ENCODE measurements at places on chromosomes 16 and 17.

GRCh38 chr16:69048328-69049120, 56.9 kb upstream of the HAS3 start:
- no peak for DNase-seq

DNA sequence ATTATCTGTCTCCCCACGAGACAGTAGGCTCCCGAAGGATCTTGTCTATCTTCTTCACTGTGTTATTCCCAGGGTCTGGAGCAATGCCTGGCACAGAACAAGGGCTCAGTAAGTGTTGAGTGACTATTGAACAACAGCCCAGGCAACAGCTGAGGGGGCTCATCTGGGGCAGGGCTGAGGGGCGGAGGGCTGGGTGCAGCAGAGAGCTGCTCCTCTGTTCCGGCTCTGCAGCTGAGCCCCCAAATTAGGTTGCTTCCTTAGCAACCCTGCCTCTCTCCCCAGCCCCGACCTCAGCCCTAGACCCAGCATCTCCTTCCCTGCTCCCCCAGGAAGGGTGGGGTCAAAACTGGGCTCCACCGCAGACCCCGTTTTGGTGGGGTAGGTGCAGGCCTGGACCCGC, 32.2 kb downstream of the ITGAE start:
- no peak for DNase-seq

DNA sequence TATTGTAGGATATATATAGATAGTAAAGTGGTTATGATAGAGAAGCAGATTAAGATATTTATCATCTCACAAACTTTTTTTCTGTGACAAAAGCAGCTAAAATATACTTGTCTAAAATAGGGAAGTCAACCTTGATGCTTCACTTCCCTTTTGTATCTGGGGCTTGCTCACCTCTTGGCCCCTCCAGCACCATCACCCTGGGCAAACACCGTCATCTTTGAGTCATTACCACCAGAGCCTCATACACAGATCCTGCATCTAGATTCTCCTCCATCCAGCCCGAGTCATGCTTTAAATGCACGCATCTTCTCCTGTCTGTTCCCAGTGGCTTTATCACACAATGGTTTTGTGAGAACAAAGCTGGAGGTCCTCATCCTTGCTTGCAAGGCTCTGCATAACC, 1062.7 kb upstream of the EEF2KMT start:
- DNase-seq = no peak

DNA sequence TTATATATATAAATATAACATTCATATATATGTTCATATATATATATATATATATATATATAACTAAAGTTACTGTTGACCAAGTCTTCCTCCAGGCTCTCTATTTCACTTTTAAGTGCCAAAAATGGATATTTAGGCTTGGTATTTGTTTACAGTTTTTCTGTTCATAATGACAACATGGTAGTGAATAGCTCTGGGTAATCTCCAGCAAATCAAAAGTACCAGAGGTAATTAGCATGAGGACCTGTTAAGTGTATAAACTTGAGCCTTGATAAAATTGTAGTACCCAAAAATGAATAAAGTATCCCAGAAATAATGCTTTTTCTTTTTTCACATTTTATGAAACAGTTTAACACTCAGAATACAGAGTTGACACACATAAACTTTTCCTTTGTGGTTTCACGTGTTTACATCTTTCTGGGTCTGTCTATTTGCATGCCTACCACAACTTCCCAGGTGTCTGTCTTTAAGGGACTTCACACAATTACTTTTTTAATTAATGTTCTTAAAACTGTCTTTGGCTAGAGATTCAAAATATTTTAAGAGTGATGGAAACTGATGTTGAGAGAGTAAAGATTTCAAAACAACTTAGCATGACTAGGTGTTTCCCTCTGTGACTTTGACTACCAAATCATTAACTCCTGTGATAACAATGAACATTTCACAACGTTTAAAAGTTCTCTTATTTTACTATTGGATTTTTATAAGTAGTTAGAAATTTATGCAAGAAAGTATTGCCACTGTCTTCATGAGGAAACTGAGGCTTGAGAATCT, 47.9 kb downstream of the RABEP1 start:
- no peak for DNase-seq

- DNase-seq = no peak
Measured at GRCh38 chr17:65260626-65261025, 123.5 kb downstream of the RGS9 start.

DNA sequence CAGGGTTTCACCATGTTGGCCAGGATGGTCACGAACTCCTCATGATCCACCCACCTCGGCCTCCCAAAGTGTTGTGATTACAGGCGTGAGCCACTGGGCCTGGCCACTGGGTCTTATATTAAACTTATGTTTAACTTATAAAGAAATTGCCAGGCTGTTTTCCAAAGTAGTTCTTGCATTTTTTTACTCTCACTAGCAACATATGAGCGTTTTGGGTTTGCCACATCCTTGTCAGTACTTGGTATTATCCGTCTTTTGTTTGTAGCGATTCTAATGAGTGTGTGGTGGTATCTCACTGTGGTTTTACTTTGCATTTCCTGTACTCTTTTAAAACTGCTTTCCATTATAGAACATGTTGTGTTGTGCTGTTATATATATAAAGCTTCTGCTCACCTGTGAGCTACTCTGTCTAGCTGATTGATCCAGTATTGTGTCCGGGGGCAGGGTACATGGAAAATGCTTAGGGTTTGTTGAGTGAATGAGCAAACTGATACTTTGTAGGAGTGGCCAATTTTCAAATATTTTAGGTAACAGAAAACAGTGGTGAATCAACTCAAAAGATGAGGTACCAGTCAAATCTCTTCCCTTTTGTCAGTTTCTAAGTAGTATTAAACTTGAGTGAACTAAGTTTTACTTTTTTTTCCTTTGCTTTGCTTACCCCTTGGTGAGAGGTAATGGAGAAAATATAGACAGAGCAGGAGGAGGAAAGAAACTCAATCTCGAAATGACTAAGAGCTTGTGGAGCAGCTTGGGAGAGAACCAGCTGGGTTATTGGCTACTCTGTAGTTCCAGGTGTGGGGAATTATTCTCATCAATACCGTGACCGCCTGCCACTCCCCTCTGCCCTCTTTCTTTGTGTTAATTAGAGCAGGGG, 75.8 kb downstream of the PITPNC1 start:
- peak; percentile 23 for DNase-seq

GRCh38 chr16:74608381-74608780, 1.5 kb upstream of the GLG1 start:
- DNase-seq = no peak

GRCh38 chr16:75798714-75799113, 72.4 kb upstream of the CPHXL start:
- DNase-seq = no peak

DNA sequence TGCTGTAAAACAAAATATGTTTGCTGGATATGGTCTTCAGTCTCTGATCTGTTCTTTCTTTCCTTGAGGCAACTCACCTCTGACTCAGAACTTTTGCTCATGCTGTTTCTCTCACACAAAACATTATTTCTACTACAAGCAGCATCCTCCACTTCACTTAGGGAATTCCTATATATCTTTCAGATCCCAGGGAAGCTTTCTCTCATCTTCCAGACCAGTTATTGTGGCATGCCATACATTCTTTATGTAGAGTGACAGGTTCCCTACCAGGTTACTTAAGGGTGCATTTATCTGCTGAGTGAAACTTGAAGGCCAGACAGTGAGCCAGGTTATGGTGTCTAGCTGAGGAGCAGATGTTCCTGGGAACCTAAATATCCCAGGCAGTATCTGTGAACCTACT, 1226.0 kb downstream of the CDH8 start:
- DNase-seq = no peak

DNA sequence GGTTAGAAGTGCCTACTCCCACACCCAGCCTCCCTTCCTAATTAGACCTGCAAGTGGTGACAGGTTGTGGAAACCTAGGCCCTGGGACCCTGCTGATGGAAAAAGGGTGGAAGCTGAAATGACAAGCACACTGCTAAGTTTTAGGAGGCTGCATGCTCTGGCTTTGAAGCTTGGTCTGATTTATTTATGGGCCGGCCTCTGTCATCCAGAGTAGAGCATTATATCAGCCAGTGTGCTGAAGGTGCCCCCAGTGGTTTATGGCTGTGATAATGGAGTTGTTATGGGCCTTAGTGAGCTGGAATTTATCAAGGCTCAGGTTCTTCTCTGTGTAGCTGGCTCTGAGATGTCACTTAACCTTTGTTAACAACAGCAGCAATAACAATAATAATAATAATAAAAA, 142.6 kb downstream of the UTP18 start:
- no peak for DNase-seq
